Fibroblast of gingiva (primary cell): ENCODE measurements at places on chromosomes 11 and 22.

GRCh38 chr11:130715085-130715876 is 201.0 kb downstream of the SNX19 start:
- DNase-seq: no peak

DNA sequence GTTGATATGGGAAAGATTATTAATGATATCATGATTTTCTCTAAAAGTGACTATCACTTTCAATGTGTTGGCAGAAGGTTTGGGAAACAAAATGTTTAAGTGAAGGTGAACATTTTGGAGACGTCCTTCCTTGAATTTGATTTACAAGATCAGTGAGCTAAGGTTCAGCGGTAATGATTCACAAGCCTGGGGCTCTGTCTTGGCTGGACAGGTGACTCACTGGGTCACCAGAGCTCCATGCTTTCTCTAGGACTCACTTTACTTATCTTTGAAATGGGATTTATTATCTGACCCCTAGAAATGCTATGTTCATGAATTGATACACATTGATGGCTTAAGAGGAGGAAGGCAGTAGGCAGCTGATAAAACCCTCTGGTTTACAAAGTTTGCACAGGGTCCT is 437.5 kb downstream of the NTM start:
- DNase-seq: no peak

DNA sequence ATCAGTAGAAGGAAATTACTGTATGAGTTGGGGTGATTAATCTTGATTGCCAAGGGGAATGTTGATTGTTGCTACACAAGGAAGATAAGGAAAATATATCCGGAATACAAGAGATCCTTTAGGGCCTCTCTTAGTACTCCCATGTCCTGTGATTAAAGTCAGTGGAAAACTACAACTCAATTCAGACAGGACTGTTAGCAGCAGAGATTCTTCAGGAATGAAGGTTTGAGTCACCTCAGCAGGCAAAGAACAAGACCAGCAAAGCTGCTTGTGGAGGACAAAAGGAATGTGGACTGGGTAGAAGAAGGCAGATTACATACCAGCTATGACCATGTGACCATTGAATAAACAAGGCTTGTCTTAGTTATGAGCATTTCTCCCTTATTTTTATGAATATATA is 478.2 kb downstream of the BUD13 start:
- no peak for DNase-seq

- no peak for DNase-seq
Observed at GRCh38 chr11:118691926-118692830, 12.7 kb upstream of the TREH start.

DNA sequence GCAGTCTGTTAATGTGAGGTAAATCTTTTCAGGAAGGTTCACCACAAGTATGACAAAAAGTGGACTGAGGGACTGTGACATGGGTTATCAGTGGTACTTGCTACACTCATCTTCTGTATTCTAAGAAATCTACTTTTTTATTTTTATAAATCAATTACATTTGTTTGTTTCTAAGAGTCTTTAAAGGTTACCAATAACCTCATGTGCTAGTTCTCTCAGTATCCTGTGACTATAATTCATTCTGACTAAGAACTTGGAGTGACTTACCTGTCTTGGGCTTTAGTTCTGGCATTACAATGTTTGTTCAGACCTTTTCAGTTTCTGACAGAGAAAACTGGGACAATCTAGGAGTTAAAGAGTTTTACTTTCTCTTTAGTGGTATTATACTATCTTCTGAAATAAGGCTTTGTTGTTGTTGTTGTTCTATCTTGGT is 108.4 kb downstream of the PDE3B start:
- DNase-seq: no peak

- peak; percentile 76 for DNase-seq
Observed at GRCh38 chr22:35893698-35894097, 134.9 kb downstream of the RBFOX2 start.

GRCh38 chr11:131481303-131481702 is 110.9 kb downstream of the NTM start:
- no peak for DNase-seq

DNA sequence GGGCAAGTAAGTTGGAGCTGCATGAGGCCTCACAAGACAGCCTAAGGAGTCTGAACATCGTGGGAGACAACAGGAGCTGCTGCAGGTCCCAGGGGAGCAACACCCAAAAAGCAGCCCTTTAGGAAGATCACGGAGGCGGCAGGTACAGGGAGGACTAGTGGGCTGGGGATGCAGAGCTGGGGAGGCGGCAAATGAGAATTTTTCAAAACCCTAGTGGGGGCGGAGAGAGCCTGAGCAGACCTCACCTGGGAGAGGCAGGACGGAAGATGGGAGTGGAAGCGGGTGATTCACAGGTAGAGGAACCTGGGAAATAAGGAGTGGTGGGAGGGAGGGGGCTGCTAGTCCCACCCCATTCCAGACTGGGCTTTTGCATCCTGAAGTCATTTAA is 42.1 kb downstream of the DKK3 start:
- DNase-seq: no peak

DNA sequence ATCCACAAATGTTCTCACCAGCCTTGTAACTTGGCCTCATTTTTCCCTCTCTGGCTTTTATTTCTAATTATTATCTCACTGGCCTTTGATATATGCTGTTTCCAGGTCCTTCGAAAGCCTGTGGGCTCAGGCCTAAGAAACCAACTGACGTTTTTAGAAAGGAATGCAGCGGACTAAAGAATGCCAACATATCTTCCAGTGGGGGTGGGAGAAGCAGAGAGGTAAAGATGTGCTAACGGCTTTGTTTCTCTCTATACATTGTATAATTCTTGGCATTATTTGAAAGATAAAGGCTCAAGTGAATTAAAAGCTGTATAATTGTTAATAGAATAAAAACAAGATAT is 28.2 kb downstream of the OR6Q1 start:
- DNase-seq: no peak

- DNase-seq: no peak
Observed at GRCh38 chr22:23904573-23905254, 10.5 kb downstream of the MIF start.

- DNase-seq: no peak
Observed at GRCh38 chr11:34150494-34151151, 45.2 kb downstream of the NAT10 start.

DNA sequence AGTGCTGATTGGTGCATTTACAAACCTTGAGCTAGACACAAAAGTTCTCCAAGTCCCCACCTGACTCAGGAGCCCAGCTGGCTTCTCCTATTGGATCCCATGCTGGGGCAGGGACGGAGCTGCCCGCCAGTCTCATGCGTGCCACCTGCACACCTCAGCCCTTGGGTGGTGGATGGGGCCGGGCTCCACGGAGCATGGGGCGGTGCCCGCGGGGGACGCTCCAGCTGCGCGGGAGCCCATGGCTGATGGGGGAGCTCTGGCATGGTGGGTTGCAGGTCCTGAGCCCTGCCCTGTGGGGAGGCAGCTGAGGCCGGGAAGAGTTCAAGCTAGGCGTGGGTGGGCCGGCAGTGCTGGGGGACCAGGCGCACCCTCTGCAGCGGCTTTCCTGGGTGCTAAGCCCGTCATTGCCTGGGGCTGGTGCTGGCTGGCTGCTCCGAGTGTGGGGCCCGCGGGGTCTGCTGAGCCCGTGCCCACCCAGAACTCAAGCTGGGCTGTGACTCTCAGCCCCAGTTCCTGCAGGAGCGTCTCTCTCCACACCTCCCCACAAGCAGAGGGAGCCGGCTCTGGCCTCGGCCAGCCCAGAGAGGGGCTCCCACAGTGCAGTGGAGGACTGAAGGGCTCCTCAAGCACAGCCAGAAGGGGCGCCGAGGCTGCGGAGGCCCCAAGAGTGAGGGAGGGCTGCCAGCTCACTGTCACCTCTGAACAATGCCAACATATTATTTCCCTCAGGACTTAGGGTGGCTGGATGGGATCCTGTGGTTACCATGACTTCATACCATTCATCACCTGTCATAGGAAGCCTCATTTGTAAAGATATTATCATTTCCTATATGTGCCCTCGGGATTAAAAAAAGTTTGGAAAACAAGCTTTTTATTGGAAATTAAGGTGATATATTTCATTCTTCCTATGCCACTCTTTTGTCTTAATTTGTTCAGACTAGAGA is 688.7 kb downstream of the ETS1 start:
- no peak for DNase-seq

DNA sequence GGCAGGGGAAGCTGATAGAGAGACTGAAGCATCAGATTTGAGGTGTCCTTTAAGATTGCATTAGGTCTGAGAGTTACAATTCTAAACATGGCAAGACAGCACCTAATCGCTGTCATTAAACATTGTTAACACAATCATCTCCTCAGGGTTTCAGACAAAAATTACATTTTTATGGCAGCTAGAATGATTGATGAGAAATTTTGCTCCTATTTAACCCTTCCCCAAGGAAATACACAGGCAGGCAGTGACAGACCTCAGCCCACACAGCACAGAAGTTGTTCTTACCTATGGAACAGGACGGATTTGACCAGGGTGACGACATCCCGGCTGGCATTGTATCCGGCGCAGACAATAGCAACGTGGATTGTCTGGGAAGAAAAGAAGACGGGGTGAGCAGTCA is 294.3 kb downstream of the LARGE1 start:
- DNase-seq: no peak

DNA sequence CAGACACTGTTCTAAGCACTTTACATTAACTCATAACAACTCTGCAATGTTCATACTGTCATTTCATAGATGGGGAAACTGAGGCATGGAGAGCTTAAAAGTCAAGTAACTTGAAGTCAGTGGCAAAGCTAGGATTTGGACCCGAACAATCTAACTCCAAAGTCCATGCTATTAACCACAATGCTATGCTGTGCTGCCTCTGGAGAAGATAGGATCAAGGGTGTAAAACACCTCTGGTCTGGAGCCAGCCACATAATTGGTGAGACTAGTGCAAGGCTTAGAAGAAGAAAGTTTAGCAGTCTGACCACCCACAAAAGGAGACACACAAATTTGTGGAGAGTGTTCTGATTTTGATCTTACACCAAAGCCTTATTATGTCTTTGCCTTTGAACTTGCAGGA is 43.7 kb downstream of the ARFGAP2 start:
- no peak for DNase-seq

DNA sequence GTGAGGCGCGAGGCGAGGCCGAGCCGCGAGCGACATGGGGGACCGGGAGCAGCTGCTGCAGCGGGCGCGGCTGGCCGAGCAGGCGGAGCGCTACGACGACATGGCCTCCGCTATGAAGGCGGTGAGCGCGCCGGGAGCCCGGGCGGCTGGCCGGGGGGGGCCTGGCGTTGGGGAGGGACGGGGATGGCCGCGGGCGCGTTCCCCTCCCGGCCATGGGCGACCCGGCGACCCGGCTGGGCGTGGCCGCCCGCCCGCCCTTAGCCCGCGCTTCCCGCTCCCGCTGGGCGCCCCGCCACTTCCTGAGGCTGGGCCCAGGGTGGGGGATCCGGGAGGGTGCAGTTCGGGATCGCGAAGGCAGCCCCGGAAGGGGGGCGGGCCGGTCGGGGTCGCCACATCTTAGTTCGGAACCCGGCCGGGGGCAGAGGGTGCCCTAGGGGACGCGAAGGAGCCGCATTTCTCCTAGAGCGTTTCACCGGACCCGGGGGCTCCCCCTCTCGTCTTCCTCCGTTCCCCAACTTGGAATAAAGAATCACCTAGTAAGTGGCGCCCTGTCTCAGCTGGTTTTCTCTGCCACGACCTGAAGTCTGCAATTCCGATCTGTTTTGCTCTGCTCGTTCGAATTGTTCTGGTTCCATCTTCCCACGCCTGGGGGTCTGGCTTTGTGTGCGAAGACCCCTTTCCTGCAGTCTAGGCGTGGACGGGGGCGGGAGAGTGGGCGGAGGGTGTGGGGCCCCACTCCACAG is 536 bp downstream of the YWHAH start:
- DNase-seq: no peak

GRCh38 chr11:22076271-22076930 is 116.5 kb upstream of the ANO5 start:
- no peak for DNase-seq

DNA sequence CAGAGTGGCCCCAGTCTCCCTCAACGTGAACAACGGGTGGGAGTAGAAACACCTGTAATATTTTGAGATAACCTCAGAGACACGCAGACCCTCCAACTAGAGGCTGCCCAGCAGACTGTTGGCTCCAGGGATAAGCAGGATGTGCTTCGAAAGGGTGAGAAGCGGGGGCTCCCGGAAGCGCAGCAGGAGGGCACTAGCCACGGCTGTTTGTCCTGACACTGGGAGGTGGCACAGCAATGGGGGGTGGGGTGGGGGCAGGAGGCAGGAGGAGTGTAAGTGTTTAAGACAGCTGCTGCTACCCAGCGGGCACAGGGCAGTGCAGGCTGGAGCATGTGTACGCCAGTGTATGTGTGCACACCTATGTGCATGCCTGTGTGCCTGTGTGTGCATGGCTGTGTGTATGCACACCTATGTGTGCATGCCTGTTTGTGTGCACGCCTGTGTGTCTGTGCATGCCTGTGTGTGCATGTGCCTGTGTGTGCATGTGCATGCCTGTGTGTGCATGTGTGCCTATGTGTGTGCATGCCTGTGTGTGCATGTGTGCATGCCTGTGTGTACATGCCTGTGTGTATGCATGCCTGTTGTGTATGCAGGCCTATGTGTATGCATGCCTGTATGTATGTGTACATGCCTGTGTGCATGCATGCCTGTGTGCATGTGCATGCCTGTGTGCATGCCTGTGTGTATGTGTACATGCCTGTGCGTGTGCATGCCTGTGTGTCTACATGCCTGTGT is 154.7 kb downstream of the SHANK2 start:
- no peak for DNase-seq

GRCh38 chr11:102630598-102631448 is 5.7 kb upstream of the MMP20 start:
- no peak for DNase-seq

DNA sequence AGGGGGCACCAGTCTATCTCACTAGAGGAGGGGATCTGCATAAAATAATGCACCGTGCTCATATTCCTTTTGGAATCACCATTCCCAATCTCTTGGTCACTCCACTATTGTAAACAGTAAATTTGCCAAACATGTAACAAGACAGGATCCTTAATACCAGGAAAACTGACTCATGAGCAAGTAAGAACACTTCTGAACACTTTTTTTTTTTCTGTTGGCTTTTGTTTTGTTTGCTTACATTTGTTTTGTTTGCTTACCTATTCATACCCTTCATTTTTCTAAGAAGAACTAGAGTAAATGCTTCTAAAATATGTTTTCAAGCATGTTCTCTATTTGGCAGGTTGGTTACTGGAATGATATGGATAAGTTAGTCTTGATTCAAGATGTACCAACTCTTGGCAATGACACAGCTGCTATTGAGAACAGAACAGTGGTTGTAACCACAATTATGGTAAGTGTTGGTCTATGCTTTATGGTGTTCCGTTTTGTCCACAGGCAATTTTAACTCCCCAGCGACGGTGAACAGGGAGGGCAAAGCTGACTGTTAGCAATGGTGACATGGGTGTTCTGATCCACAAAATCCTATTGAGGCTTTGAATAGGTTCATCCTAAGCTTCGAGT is 111.8 kb downstream of the MSANTD4 start:
- DNase-seq: peak; percentile 42

DNA sequence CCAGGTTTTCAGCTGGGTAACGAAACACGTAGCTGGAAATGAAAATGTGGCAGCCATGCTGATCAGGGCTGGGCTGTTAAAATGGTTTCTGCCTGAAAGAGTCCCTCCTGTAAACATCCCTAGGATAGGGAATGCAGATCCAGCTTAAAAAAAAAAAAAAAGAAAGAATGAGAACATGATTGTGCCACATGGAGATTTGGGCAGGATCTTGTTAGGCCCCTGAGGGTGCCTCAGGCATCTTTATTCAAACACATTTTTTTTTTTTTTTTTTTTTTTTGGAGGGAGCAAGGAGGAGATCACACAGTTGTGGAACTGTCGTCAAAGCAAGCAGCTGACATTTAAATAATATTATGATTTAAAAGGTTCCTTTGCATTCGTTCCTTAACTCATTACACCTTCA is 900.3 kb downstream of the OPCML start:
- no peak for DNase-seq

- no peak for DNase-seq
Observed at GRCh38 chr11:78072455-78072854, 7.2 kb downstream of the NDUFC2 start.

- DNase-seq: no peak
Observed at GRCh38 chr22:32336771-32337424, 20.8 kb upstream of the RFPL3 start.
